Spinal cord (tissue), 10 donors: ENCODE measurements at places on chromosomes 7 and 10. TPM values are rescaled to one million over a fixed set of nuclear protein-coding genes. Genes with fewer than 3 reads are reported as not detected.

OR13A1 gene
- total RNA-seq: not detected

GRCh38 chr10:5628451-5629302 is 37.7 kb downstream of the ASB13 start:
- DNase-seq: peak; percentile 39

DNA sequence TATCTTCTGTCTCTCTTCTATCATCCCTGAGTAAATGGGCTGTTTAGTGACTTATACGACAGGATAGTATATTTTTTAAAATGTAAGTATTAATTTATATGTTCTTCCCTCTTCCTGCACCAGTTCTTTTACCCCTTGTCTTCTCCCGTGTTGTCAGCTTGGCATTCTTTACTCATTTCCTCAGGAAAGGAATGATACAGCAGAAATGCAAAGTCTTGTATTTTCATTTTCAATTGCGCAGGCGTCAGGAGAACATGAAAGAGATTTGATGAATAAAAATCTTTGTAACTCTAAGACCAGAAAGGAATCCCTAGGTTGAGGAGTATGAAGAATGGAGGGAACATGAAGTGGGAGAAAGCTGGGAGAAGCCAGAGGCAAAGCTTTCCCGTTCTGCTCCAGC is 18.8 kb upstream of the VPS41 start:
- no peak for DNase-seq

DNA sequence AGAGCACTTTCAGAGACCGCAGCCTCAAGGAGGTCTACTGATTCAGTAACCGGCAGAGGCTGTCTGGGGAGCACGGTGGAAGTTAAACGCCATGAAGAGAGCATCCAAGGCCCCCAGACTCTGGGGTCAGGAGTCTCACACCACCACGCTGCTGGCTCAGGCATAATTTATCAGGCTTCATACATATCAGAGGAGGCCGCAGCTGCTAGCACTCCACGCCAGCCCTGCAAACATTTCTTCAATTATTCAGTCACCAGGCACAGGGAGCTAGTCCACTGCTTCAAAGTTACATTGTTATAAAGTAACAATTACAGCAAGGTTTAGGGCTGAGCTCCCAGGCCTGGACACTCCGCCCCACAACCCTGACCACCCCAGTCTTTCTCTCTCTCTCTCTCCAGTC is 97.8 kb downstream of the PAXIP1 start:
- no peak for DNase-seq

GRCh38 chr7:82542665-82543064 is 99.1 kb upstream of the CACNA2D1 start:
- no peak for DNase-seq

GRCh38 chr7:115153769-115154477 is 232.0 kb downstream of the MDFIC start:
- DNase-seq: no peak

GRCh38 chr7:42939457-42940240 is 7.5 kb downstream of the MRPL32 start:
- DNase-seq: no peak

GRCh38 chr7:144632724-144633123 is 203.1 kb downstream of the TPK1 start:
- DNase-seq: no peak
